ENCODE measurements at places on chromosomes 11 and 22.

DNA sequence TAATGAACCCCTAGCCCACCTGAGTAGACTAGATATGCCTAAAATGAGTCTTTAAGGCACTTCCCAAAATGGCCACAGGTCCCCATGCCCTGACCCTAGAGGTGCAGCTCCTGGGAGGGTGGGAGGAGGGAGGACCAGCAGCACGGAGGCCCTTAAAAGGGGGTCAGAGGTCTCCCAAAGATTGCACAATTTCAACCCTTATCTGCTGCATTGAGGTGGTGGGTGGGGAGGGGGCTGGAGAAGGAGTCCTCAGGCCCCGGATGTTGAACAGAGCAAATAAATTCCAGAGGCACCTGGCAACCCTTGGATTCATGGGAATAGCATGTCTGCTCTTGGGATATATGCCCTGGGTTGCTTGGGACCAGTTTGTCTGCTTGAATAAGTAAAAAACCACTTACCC lies 57.6 kb downstream of the NAV2 start:
- no peak for DNase-seq

DNA sequence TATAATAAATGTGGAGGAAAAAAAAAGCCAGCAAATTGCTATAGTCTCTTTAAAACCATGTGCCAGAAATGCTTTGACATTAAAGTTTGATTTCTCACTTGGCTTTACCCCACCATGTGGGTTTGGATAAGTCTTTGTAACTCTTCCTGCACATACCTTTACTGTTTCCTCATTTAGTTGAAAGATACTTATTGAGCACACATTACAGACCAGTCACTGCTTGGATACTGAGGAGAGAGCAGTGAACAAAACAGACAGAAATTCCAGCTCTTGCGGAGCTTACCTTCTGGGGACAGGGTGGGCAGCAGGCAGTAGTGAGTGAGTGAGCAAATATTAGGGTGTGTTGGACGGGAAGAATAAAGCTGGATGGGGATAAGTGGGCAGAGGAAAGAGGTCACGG lies 13.7 kb downstream of the PACS1 start:
- no peak for DNase-seq

GRCh38 chr11:64802370-64803157 lies 450 bp downstream of the MAP4K2 start:
- no peak for DNase-seq

GRCh38 chr11:1000357-1001278 lies 35.9 kb downstream of the MUC6 start:
- no peak for DNase-seq

DNA sequence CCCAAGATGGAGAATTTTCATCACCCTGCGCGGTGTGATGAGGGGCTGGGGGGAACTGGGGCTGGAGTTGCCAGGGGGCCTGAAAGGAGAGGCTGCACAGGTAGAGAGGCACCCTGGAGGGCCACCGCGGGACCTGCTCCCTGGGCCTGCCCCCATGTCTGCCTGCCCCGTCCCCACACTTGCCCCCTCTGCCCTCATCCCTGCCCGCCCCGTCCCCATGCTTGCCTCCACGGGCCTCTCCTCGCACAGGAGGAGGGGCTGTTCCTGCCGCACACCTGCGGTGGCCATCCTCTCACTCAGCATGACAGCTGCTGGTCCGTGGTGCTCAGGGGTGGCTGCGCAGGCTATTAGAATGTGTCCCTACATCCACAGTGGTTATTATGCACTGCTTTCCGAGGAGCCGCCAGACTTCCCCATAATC lies 43.5 kb downstream of the LINC01488 start:
- DNase-seq: no peak

DNA sequence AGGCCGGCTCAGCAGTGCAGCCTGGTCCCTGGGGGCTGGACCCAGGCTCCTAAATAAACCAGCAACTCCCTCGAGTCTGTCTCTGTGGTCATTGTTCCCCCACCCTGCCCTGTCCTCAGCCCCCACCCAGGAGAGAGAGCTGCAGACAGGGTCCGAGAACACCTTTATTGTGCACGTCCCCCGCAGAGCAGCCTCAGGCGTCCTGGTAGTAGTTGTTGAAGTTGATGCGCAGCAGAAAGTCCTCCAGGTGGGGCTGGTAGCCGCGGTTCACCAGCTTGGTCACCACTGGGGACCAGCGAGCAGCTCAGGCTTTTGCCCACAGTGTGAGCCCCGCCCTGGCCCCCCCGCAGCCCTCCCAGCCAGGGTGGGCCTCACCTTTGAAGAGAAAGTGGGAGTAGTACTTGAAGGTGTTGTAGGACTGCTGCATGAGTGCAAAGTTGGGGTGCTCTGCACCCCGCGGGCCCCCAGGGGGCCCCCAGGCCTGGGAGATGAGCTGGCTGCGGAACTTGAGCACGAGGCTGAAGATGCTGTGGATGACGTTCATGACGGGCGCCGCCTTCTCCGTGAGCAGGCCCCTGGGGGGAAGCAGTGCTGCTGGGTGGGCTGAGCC lies 16.8 kb downstream of the SELENOO start:
- DNase-seq: no peak

DNA sequence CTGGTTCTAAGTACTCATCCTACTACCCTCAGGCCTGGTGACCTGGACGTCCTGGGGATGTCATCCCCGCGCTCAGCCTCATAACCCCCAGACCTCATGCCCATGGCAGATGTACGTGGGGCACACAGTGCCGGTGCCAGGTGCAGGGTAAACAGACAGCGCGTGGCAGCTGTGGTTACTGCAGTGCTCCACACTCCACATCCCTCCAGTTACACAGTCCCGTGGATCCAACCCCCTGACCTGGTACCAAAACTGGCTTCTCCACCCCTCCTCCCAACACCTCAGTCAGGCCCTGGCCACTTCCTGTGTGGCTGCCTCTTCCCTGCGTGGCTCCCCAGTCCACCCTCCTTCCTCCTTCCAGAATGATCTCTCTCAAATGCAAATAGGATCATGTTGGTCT lies 95.2 kb downstream of the DSCAML1 start:
- no peak for DNase-seq

- DNase-seq: no peak
These were observed 13.6 kb upstream of the MUC2 start for GRCh38 chr11:1060852-1061616.

DNA sequence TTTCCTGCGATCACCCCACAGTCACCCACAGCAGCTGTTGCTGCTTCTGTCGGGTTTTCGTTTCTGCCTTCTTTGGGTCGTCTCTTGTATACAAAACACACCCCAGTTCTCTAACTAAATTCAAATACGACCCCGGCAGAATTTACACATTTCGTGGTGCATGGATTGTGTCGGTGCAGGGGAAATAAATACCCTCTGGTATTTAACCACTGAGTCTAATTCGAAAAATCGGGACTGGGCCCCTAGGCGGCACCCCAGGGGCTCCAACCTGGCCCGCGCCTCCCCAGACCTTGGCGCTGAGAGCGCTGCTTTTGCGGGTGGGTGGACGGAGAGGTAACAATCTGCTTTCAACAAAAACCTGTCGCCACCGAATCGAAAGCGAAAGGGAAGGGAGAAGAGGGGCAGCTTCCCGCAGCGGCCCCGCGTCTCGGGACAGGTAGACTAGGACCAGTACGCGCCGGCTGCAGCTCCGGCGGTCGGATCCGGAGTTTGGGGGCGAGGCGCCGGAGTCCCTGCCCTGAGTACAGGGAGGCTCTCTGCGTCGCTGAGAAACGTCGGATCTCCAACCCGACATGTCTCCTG lies 4.4 kb downstream of the ALX4 start:
- peak; percentile 72 for DNase-seq

- DNase-seq: no peak
These were observed 21.6 kb upstream of the FXYD6 start for GRCh38 chr11:117898059-117898458.
